ENCODE measurements at places on chromosomes 12 and 14.

DNA sequence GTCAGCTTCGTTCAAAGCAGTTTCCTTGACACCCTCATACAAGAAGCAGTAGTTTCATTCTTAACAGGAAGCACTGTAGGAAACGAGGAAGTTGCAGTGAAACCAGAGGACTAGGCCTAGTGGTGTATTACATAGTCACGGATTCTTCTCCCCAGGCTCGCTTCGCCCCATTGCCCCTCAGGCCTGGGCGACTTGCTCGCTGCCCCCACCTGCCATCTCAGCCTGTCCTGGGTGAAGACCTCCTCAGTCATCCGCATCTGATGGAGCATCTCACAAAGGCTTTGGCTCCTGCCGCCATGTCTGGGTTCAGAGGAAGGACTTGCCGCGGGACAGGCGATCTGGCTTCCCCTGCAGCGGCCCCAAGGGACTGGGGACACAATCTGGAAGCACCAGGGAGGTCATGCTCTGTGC is 93.5 kb downstream of the LMNTD1 start:
- H3K4me3 ChIP-seq = no peak overlapping the region
- H3K36me3 ChIP-seq = no peaks in the 10 kb centered on the region
- DNase-seq = no peak
- no peaks in the 10 kb centered on the region for H3K4me1 ChIP-seq
- no peaks in the 10 kb centered on the region for H3K27me3 ChIP-seq
- H3K27ac ChIP-seq = no peak overlapping the region

DNA sequence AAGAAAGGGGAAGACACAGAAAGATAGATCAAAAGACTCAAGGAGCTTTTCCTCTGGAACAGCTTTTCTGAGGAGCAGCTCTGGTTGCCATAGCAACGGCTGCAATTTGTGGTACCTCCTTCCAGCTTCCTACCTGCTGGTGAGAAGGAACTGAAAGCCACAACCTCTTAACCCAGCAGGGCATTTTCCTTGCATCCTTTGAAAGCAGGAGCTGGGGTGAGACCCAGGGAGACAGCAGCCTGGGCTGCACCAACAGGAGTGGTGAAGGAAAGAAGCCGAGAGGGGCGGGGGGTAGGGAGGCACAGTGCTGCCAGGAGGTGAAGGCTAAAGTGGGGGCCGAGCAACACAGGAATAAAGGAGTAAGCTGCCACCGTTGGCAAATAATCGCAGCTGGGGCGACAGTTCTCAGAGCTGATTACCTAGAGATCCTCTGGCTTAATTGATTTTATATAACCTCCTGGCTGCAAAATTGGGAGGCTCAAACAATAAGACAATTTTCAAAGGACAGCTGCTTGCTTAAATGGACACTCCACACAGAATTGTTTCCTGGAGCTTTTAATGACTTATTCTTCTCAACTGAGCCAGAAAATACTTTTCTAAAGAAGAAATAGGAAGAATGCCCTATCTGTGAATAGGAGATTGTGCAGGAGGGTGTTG is 129.4 kb downstream of the RPAP3 start:
- H3K4me3 ChIP-seq = no peak overlapping the region
- DNase-seq = no peak
- no peaks in the 10 kb centered on the region for H3K4me1 ChIP-seq
- no peak overlapping the region for H3K27ac ChIP-seq
- no peaks in the 10 kb centered on the region for H3K36me3 ChIP-seq

- no peaks in the 10 kb centered on the region for H3K27me3 ChIP-seq
- peak overlapping the region; percentile 74 for H3K27ac ChIP-seq
- no peak overlapping the region for H3K4me3 ChIP-seq
- H3K36me3 ChIP-seq = no peaks in the 10 kb centered on the region
- DNase-seq = peak; percentile 63
- peaks cover 5% of the 10 kb centered on the region for H3K4me1 ChIP-seq
Measured at GRCh38 chr12:11797317-11797913, 147.9 kb downstream of the ETV6 start.

DNA sequence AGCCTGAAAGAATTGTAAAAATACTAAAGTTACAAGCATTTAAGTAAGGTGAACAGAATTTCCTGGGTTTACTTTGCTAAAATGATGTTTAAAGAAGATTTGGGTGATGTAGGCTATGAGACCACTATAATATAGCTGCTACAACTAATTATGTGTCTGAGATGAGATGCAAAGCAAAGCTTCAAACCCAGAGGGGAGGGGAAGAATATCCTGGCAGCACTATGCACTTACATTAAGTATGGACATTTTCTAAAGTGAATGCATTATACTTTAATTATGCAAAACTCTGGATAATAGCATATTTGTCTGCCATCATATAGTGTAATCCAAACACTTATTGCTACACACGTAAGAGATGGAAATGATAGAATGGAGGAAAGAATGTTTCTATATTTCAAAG is 1003.7 kb downstream of the GALC start:
- H3K27me3 ChIP-seq = no peaks in the 10 kb centered on the region
- no peaks in the 10 kb centered on the region for H3K36me3 ChIP-seq
- DNase-seq = no peak
- no peak overlapping the region for H3K4me3 ChIP-seq
- H3K4me1 ChIP-seq = no peaks in the 10 kb centered on the region

DNA sequence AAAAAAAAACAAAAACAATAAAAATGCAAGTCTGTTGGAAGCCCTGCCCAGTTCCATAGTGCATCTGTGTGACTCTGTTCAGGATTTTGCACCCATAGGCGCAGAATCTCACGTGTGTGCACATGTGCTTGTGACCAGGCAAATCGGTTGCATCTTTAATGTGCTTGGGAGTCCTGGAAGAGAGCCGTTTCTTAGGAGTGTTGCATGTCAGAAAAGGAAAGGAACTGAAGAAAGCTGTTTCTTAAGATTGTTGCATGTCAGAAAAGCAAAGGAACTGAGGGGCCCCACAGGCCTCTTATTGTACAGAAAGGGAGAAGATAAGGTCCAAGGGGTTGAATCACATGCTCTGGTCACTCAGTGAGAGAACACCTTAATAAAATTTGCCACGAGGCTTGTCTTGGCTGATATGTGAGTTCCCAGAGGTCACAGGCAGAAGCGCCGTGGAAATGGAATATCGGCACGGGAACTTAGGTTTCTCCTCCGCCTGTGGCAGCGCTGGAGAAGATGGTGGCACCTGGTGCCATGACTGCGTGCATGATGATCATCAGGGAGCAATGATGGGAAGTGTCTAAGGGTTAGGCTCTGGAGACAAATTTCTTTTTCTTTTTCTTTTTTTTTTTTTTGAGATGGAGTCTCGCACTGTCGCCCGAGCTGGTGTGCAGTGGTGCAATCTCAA is 90.0 kb downstream of the LRRC74A start:
- no peaks in the 10 kb centered on the region for H3K27me3 ChIP-seq
- no peak for DNase-seq
- H3K36me3 ChIP-seq = no peaks in the 10 kb centered on the region
- peaks cover 40% of the 10 kb centered on the region for H3K4me1 ChIP-seq
- H3K4me3 ChIP-seq = no peak overlapping the region

- H3K27ac ChIP-seq = peak overlapping the region; percentile 92
- H3K4me3 ChIP-seq = no peak overlapping the region
- no peaks in the 10 kb centered on the region for H3K27me3 ChIP-seq
- H3K36me3 ChIP-seq = no peaks in the 10 kb centered on the region
- DNase-seq = no peak
- no peaks in the 10 kb centered on the region for H3K4me1 ChIP-seq
Measured at GRCh38 chr12:55845361-55845760, 2.6 kb upstream of the MMP19 start.

DNA sequence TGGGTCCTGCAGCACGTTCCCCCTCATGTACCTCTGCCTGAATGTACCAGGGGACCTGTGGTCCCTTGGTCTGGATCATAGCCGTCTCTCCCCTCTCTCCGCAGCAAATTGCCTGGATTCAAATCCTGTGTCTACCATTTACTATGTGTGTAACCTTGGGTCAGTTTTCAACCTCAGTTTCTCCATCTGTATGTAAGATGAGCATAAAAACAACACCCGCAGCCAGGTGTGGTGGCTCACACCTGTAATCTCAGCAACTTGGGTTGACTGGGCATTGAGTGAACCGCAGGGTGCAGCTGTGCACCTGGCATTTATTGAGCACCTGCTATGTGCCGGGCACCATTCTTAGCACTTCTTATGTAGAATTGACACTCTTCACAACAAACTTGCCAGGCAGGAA is 14.1 kb downstream of the CYP46A1 start:
- DNase-seq = no peak
- no peak overlapping the region for H3K27ac ChIP-seq
- no peak overlapping the region for H3K4me3 ChIP-seq

DNA sequence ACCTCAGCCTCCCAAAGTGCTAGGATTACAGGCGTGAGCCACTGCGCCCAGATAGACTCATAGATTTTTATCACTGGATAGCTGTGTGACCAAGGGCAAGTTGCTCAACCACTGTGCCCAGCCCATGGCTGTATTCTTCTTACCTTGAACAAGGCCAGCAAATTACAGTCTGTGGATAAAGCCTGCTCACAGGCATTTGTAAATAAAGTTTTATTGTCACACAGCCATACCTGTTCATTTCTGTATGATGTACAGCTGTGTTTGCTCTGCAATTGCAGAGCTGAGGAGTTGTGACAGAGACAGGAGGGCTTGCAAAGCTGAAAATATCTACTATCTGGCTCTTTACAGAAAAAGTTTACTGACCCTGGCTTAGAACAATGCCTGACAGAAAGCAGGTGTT is 35.2 kb upstream of the LHX5 start:
- peaks cover 52% of the 10 kb centered on the region for H3K27me3 ChIP-seq
- H3K4me3 ChIP-seq = no peak overlapping the region
- no peak for DNase-seq
- H3K27ac ChIP-seq = no peak overlapping the region
- H3K36me3 ChIP-seq = no peaks in the 10 kb centered on the region

- H3K36me3 ChIP-seq = peaks cover 14% of the 10 kb centered on the region
- H3K27me3 ChIP-seq = no peaks in the 10 kb centered on the region
- H3K4me1 ChIP-seq = no peaks in the 10 kb centered on the region
- no peak overlapping the region for H3K27ac ChIP-seq
Measured at GRCh38 chr12:124968656-124969055, 20.3 kb downstream of the DHX37 start.

DNA sequence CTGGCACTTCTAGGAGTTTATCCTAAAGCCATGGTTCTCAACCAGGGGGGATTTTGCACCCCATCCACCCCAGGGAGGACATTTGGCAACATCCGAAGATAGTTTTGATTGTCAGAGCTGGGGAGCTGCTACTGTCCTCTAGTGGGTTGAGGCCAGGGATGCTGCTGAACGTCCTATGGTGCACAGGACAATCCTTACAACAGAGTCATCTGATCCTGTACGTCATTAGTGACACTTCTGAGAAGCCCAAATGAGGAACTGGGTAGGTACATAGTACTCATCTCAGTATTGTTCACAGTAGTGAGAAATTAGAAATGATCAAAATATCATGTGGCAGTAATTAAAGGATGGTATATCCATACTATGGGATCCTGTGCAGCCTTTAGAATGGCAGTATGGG is 185.1 kb downstream of the CHST11 start:
- H3K4me3 ChIP-seq = no peak overlapping the region
- H3K4me1 ChIP-seq = no peaks in the 10 kb centered on the region
- no peak overlapping the region for H3K27ac ChIP-seq
- DNase-seq = no peak
- H3K27me3 ChIP-seq = no peaks in the 10 kb centered on the region

GRCh38 chr12:7293670-7294069 is 10.2 kb upstream of the ACSM4 start:
- no peaks in the 10 kb centered on the region for H3K4me1 ChIP-seq
- no peak for DNase-seq
- H3K27me3 ChIP-seq = no peaks in the 10 kb centered on the region
- no peaks in the 10 kb centered on the region for H3K36me3 ChIP-seq

DNA sequence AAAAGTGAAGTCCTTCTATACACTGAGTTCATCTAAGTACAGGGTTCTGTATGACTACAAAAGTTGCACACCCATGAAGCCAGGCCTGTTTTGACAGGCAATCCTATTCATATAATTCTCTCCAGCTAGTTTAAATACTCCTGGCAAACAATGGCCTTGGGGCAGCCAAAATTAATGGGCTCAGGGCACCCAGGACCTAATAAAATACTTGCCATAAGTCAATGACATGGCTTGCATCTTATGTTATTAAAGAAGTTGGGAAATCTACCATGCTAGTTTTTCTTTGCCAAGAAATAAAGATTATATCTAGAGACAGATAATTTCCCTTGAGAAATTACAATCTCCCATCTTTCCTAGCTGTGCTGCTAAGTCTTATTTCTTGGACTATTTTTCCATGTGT is 11.1 kb upstream of the TMTC1 start:
- H3K27ac ChIP-seq = no peak overlapping the region
- no peak overlapping the region for H3K4me3 ChIP-seq
- no peaks in the 10 kb centered on the region for H3K36me3 ChIP-seq

- H3K4me3 ChIP-seq = no peak overlapping the region
- no peaks in the 10 kb centered on the region for H3K27me3 ChIP-seq
- no peaks in the 10 kb centered on the region for H3K4me1 ChIP-seq
- H3K27ac ChIP-seq = no peak overlapping the region
Measured at GRCh38 chr14:29463727-29464395, 463.8 kb downstream of the PRKD1 start.

- no peaks in the 10 kb centered on the region for H3K36me3 ChIP-seq
- no peak for DNase-seq
- no peaks in the 10 kb centered on the region for H3K4me1 ChIP-seq
- no peak overlapping the region for H3K27ac ChIP-seq
Measured at GRCh38 chr12:32395026-32395425, 4.3 kb upstream of the FGD4 start.

GRCh38 chr14:94312481-94313246 is 10.5 kb downstream of the SERPINA6 start:
- H3K36me3 ChIP-seq = no peaks in the 10 kb centered on the region
- DNase-seq = no peak
- no peaks in the 10 kb centered on the region for H3K27me3 ChIP-seq
- no peak overlapping the region for H3K4me3 ChIP-seq
- H3K27ac ChIP-seq = no peak overlapping the region

DNA sequence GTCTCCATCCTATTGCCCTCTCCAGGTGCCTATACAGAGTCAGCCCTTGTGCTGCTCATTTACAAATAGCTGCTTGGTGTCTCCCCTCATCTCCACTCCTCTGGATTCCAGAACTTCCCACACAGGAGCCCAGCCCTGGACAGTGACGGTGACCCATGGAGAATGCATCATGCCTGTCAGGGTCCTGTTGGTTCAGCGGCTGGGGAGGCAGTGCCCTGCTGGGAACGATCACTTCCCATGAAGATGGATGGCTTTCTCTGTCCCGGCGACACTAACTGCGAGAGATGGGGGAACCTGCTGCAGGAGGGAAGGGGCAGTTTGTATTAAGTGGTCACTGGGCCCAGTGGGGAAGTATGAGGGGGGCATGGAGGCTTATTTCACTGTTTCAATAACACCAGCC is 395.0 kb upstream of the TBX3 start:
- no peaks in the 10 kb centered on the region for H3K36me3 ChIP-seq
- no peaks in the 10 kb centered on the region for H3K4me1 ChIP-seq
- H3K4me3 ChIP-seq = no peak overlapping the region
- H3K27me3 ChIP-seq = no peaks in the 10 kb centered on the region

GRCh38 chr12:80509781-80510556 is 65.9 kb downstream of the PTPRQ start:
- DNase-seq = no peak
- H3K4me1 ChIP-seq = no peaks in the 10 kb centered on the region

GRCh38 chr12:52255926-52256583 is 18.4 kb upstream of the KRT86 start:
- H3K27ac ChIP-seq = no peak overlapping the region
- no peaks in the 10 kb centered on the region for H3K4me1 ChIP-seq
- no peak for DNase-seq
- H3K4me3 ChIP-seq = no peak overlapping the region

GRCh38 chr14:35678403-35679028 is 130.6 kb downstream of the RALGAPA1 start:
- no peak for DNase-seq
- no peak overlapping the region for H3K27ac ChIP-seq
- no peaks in the 10 kb centered on the region for H3K27me3 ChIP-seq
